ENCODE measurements at places on chromosomes 2 and 18.

DNA sequence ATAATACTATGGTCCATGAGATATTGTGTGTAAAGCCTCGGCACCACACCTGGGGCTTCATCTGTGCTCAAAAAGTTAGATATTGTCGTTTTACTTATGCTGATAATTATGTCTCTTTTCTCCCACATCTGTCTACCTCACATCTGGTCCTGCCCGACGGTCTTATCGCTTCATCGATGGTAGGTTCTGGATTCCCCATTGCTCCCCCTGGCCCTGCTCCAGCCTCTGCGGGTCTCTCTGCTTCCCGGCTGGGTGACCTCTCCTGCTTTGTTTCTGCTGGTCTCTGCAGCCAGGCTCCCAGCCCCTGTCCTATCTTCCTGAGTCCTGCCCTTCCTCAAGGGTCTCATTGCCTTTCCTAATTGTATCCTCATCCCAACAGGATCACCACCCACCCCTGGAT lies 294.2 kb downstream of the NDUFA10 start:
- no peak for DNase-seq

- DNase-seq: no peak
These were observed 23.7 kb downstream of the BABAM2 start for GRCh38 chr2:27914041-27914804.

- DNase-seq: no peak
These were observed 72.4 kb upstream of the TNP1 start for GRCh38 chr2:216932113-216932862.

- DNase-seq: no peak
These were observed 332.1 kb upstream of the ETAA1 start for GRCh38 chr2:67065046-67065445.

DNA sequence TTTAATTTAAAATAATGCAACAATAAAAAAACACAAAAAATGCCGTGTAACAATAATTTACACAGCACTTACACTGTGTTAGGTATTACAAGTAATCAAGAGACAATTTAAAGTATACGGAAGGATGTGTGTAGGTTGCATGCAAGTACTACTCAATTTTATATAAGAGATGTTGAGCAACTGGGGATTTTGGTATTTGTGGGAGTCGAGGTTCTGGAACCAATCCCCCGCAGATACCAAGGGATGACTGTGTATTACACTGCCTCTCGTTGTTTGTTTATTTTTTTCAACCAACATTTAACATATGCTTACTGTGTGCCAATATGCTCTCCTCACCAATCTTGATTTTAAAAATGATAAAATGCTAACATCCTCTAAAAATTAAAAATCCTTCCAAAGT lies 24.8 kb downstream of the MAP3K2 start:
- no peak for DNase-seq

DNA sequence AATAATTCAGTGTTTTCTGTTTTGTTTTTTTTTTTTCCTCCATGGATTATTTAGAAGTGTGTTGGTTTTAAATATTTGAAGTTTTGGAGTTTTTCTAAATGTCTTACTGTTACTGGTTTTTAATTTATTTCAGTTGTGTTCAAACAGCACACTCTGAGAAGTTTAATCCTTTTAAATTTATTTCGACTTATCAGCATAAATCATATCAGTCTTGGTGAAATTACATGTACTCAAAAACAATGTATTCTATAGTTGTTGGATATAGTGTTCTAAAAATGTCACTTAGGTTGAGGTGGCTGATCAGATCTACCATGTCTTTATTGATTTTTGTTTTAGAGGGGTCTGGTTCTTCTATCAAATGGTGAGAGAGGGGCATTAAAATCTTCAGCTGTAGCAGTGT lies 134.7 kb downstream of the NCOA1 start:
- no peak for DNase-seq

DNA sequence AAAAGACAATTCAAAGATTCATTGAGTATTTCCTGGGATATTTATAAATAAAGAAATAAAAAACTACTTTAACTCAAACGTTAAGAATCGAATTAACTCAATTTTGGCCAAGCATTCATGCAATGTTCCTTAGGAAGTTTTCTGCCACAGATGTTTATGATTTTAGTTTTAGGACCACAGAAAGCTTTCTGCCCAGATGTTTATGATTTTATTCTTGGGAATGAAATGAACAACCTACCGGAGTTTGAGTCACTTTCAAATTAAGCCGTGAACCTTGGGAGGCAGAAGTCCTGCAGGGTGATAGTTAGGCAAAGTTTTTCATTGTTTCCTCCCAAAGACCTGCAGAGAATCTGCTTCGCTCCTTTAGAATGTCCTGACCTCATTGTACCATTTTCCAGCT lies 34.7 kb upstream of the MBP start:
- DNase-seq: no peak

DNA sequence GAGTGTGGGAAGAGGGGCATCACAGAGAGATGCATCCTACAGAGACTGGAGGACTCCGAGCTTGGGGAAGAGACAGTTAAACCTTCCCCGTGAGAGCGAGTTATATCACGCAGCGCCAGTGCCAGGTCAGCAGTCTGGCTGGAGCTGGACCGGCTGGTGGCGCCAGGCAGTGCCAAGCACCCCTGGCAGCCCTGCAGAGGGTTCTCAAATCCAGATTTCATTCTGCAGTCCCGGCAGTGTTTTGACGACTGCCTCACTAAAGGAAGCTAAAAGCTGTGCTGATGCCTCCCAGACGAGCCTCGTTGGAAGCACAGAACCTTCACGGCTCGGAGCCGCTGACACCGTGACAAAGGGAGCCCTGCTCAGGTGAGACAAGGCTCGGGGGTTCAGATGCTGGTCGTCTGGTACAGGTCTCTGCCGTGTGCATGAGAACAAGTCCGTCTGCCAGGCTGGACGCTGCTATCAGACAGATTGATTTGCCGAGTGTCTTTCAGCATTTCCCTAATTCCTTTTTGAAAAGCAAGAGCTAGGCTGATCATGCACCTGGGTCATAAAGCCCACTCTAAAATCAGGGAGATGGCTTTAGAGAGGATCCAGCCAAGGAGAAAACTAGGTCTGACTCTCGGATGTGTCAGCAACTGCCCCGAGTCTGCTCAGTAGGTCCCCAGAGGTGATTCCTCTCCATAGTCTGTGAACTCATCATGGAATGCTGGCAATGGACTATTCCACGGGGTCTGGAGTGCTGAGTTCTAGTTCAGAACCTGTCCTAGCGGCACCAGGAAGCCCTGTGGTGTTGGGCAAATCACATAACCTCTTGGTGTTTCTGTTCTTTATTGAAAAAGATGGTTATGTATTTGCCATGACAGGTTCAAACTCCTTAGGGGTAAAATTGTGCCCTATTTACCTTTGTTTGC lies 240.6 kb downstream of the SOX11 start:
- DNase-seq: no peak

- DNase-seq: no peak
These were observed 353.2 kb downstream of the ZEB2 start for GRCh38 chr2:144166743-144167142.

DNA sequence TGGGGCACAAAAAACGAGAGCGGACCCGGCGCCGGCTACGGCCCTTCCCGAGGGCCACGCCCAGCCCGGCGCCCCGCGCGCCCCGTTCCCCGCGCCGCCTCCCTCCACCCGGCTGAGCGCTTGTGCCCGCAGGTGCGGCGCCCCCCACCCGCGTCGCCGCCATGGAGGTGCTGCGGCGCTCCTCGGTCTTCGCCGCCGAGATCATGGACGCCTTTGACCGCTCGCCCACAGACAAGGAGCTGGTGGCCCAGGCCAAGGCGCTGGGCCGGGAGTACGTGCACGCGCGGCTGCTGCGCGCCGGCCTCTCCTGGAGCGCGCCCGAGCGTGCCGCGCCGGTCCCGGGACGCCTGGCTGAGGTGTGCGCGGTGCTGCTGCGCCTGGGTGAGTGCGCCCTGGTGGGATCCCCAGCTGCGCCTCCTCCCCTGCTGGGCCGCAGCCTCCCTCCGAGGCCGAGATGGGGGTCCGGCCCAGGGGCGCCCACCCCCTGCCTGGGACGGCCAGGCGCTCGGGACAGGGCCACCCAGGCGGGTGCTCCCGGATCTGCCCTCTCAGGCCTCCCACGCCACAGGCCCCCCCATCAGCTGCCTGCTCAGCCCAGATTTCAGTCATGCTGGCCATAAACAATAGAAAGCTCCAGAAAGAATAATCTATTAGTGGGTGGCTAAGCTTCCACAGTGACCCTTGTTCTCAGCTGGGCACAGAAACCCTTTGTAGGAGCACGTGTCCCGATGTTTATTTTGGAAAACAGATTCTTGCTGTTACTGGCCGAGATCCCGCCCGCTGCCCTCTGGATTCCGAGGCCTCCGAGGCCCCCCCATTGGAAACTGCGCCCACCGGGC lies 997 bp downstream of the BOK start:
- peak; percentile 50 for DNase-seq

- DNase-seq: no peak
These were observed 13.0 kb downstream of the INHBB start for GRCh38 chr2:120358734-120359465.

- no peak for DNase-seq
These were observed 27.4 kb upstream of the C2orf69 start for GRCh38 chr2:199883474-199884212.

DNA sequence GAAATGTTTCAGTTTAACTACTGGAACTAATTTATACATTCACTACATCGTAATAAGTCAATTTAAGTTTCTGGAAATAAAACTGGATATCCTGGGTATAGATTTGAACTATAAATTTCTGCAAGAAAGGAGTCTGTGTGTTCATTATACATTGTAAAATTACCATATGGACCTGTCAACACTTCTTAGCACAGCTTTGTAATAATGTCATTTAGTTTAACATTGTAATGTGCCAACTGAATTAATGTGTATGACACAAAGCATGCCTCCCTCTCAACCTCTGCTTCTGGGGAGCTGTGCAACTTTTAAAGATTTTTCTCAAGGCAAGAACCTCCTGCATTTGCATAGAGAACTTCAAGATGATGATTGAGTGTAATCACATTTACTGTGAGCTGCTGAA lies 213.7 kb upstream of the GALNT5 start:
- DNase-seq: no peak

DNA sequence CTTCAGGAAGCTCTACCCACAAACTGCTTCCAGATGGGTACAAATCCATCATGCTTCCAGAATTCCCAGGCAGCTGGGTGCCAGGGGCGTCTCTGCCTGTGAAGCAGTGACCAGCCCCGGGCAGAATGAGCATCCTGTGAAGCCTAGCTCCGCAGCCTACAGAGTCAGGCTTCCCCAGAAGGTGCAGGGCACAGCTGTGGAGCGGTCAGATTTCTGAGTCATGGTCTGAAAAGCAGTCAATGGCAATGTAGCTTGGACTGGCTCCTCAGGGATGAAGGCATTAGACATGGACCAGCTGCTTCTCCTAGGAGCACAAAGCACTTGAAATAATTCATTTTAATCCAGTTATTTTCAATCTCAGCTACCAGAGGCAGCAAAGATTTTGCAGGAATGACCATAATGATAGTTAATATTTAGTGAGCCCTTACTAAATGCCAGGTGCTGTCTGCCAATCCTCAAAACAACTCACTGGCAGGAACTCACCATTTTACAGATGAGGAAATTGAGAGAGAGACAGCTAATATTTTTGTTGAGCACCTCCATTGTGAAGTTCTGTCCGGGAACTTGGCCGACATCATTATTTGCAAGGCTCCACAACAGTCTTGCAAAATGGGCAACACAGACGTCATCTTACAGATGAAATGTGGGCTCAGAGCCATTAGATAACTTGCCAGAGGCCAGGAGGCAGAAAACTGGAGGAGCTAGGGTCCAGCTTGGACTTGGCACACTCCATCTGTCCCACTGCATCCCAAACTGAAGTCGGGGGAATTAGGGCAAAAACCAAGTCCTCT lies 31.7 kb downstream of the ACMSD start:
- no peak for DNase-seq

GRCh38 chr2:146591908-146592307 lies 1252.9 kb upstream of the ACVR2A start:
- DNase-seq: no peak
